Kidney (tissue), 22 donors: ENCODE measurements at places on chromosomes 5 and 9. TPM values are rescaled to one million over a fixed set of nuclear protein-coding genes. Genes with fewer than 3 reads are reported as not detected.

DNA sequence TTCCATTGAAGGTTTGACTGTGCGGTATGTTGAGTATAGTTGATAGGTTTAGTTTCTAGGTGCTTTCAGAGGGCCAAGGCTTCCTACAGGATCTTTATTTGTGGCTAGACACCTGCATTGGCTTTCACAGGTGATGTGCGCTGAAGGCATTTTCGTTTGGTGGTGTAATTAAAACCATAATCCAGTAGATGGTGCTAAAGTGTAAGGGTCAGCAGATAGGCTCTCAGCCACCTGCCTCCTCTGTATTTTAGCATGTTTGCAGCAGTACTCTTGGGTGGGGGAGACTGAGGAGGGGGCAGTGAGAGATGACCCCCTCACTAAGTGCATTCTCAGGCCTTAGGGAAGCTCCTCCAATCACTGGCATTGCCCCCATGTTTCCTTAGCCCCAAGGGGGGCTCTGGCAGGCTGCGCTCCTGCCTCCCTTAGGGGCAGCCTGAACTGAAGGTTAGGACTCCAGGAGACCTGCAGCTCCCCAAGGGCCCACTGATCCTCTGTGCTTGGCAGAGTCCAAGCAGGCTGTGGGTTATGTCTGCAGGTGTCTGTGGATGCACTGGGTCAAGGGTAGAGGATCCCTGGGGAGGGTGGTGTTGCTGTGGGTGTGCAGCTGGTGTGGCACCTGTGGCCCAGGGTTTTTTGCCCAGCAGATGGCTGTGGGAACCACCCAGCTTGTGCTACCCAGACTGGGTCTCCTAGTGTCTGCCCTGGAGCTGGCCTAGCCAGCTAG, 23.4 kb downstream of the CDK20 start:
- peak; percentile 21 for DNase-seq
- no peaks in the 10 kb centered on the region for H3K27me3 ChIP-seq
- H3K4me1 ChIP-seq, result no peaks in the 10 kb centered on the region
- no peak overlapping the region for H3K4me3 ChIP-seq
- H3K27ac ChIP-seq, result no peak overlapping the region

GRCh38 chr9:33146298-33146697, 20.8 kb downstream of the B4GALT1 start:
- no peaks in the 10 kb centered on the region for H3K27me3 ChIP-seq
- no peak overlapping the region for H3K4me3 ChIP-seq
- H3K27ac ChIP-seq, result no peak overlapping the region
- H3K36me3 ChIP-seq, result no peaks in the 10 kb centered on the region
- no peak for DNase-seq

Gene PTGES
- total RNA-seq, result 8.9 TPM

Gene LECT2
- total RNA-seq, result not detected

Gene NMUR2
- not detected for total RNA-seq

DNA sequence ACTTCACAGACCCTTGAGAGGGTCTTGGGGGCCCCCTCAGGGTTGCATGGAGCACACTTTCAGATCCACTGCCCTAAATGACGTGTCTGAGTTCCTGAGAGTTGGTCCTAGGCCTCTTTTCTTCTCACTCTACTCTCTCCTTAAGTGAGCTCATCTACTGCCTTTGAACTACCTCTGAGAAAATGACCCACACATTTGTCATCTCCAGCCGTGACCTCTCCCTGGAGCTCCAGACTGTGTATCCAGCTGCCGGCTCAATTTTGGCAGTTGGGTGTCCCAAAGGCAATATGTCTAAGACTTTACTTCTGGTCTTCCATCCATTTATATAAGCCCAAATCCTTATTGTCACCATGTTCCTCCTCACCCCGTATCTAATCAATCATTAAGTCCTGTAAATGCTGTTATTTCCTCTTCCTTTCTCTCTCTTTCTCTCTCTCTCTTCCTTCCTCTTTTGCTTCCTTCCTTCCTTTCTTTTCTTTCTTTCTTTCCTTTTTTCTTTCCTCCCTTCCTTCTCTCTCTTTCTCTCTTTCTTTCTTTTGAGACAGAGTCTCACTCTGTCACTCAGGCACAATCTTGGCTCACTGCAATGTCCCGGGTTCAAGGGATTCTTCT, 51.2 kb upstream of the HSPA9 start:
- H3K4me3 ChIP-seq, result no peak overlapping the region
- DNase-seq, result no peak
- no peaks in the 10 kb centered on the region for H3K27me3 ChIP-seq
- H3K36me3 ChIP-seq, result no peaks in the 10 kb centered on the region
- H3K4me1 ChIP-seq, result no peaks in the 10 kb centered on the region

DNA sequence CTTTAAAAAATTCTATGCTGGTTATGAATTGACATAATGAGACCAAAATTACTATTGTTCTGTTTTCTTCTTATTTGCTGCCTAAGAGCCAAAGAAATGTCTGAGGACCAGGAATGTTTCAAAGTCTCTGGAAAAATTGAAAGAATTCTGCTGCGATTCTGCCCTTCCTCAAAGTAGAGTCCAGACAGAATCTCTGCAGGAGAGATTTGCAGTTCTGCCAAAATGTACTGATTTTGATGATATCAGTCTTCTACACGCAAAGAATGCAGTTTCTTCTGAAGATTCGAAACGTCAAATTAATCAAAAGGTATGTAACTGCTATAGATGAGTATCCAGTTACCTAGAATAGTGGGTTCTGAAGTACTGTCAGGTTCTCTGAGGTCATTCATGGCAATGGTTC, 10.3 kb upstream of the DHFR start:
- no peak for DNase-seq
- H3K27ac ChIP-seq, result no peak overlapping the region
- peaks cover 5% of the 10 kb centered on the region for H3K4me1 ChIP-seq
- peaks cover 3% of the 10 kb centered on the region for H3K36me3 ChIP-seq

GRCh38 chr5:74334762-74335384, 305.7 kb downstream of the ENC1 start:
- no peaks in the 10 kb centered on the region for H3K4me1 ChIP-seq
- H3K36me3 ChIP-seq, result no peaks in the 10 kb centered on the region
- H3K4me3 ChIP-seq, result no peak overlapping the region
- no peak for DNase-seq
- H3K27me3 ChIP-seq, result no peaks in the 10 kb centered on the region

DNA sequence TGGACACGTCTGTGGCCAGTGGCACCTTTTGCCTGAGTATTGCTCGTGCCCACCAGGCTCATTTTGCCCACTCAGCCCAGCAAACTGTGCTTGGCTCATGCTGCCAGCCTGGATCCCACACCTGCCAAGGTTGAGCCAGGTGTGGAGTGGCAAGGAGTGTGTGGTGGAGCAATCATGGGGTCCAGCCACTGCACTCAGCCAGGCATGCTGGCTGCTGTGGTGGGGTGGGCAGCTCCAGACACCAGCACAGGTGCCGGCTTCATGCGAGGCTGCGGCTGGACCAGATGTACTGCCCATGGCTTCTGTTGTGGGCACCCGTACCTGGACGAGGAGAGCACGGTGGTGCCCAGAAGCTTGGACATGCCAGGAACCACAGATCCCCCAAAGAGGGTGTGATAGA, 364.1 kb downstream of the TMEM38B start:
- H3K4me1 ChIP-seq, result no peaks in the 10 kb centered on the region
- H3K27ac ChIP-seq, result no peak overlapping the region
- no peak overlapping the region for H3K4me3 ChIP-seq
- no peaks in the 10 kb centered on the region for H3K36me3 ChIP-seq
- H3K27me3 ChIP-seq, result no peaks in the 10 kb centered on the region

- no peak for DNase-seq
- H3K4me1 ChIP-seq, result no peaks in the 10 kb centered on the region
- no peaks in the 10 kb centered on the region for H3K27me3 ChIP-seq
- no peaks in the 10 kb centered on the region for H3K36me3 ChIP-seq
These were observed 161.4 kb downstream of the PIK3R1 start for GRCh38 chr5:68376935-68377334.
